Activated T-cell treated with anti-CD3 and anti-CD28 coated beads, Interleukin-2, amount 50 U/mL, for 4 hours (primary cell): ENCODE measurements at places on chromosomes 7 and 10. TPM values are rescaled to one million over a fixed set of nuclear protein-coding genes. Genes with fewer than 3 reads are reported as not detected.

Gene BPGM
- 14.7 TPM for total RNA-seq

Gene CPA2
- 0.87 TPM for total RNA-seq

Gene CFAP43
- 0.20 TPM for total RNA-seq

Gene IRF5
- total RNA-seq, result 4.2 TPM

Gene CYP3A5
- total RNA-seq, result 0.63 TPM

Gene ZNF853
- 3.0 TPM for total RNA-seq

Gene RBP3
- total RNA-seq, result not detected

Gene TRPV6
- not detected for total RNA-seq

Gene PKD2L1
- total RNA-seq, result not detected

Gene NKX2-3
- not detected for total RNA-seq

Gene NODAL
- total RNA-seq, result not detected

Gene HHEX
- total RNA-seq, result 1.0 TPM

Gene OPN1SW
- not detected for total RNA-seq

Gene CXCL12
- 0.13 TPM for total RNA-seq

Gene MKI67
- 5.4 TPM for total RNA-seq

Gene CNPY1
- total RNA-seq, result not detected

Gene CDC14C
- total RNA-seq, result not detected

Gene AFAP1L2
- total RNA-seq, result 0.45 TPM

Gene TBX20
- total RNA-seq, result not detected

Gene UTF1
- 0.25 TPM for total RNA-seq

Gene GPRIN2
- not detected for total RNA-seq

Gene SHH
- total RNA-seq, result not detected

Gene CDK13
- total RNA-seq, result 35.9 TPM

Gene BTRC
- total RNA-seq, result 19.5 TPM

Gene TUBAL3
- not detected for total RNA-seq

Gene GPR141
- not detected for total RNA-seq
